Ecto neural progenitor cell (in vitro differentiated cells): ENCODE measurements at places on chromosomes 11 and 22.

DNA sequence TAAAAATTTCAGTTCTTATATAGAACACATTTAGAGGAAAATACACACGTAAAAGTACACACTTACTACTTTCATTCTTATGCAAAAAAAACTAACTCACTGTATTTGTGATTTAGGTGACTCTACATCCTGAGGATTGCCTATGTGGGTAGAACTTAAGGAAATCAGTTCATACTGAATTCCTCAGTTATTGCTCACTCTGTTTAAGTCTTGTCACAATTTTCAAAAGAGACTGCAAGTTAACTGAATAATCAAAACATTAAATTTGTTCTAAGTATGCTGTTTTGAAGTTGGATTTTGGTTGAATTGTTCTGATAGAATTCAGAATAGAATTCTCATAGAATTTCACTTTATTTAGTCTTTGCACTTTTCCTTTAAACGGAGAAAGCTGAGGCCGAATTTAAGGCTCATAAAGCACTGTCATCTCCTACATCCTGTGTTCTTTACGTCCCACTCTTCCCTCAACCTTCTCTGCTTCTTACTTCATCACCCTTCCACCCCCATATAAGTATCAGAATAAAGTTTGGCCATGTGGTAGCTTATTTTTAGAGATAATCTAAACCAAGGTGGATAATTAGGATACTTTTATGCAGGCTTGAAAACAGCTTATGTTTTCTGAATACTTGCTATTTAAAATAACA, 59.8 kb downstream of the APOL5 start:
- no peak for DNase-seq

- no peak for DNase-seq
These were observed 13.3 kb upstream of the WDR74 start for GRCh38 chr11:62852523-62853188.

DNA sequence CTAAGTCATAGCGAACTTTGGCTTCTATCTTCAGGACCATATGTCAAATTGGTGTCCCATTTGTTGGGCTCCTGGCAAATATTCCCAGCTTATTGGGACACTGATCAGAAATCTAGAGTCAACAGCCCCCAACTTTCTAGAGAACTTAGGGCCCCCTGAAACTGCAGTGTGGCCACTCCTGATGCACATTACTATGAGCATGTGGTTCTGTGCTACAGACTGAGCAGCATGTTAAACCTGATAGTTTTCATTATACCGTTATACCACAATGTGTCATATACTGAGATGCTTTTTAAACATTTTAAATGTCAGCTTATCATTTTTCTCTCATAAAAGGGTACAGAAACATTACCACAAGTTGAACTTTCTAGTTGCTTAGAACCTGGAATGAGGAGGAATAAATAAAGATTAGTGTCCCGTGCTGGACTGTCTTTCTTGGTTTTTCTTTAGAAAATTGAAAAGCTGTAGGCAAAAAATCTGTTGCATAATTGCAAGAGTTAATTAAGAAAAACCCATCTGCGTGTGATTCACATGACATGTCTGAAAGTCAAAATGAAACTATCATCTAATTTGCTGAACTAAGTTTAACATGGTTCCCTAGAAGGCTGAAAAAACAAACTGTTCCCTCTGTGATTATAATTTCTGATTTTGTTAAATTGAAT, 16.4 kb upstream of the CTSC start:
- no peak for DNase-seq

GRCh38 chr11:45355706-45356041, 69.5 kb upstream of the SYT13 start:
- DNase-seq = no peak

- no peak for DNase-seq
These were observed 108.7 kb upstream of the E2F8 start for GRCh38 chr11:19349340-19350025.
